ENCODE measurements at places on chromosomes 6 and 20. TPM values are rescaled to one million over a fixed set of nuclear protein-coding genes. Genes with fewer than 3 reads are reported as not detected.

GABRR2 gene
- total RNA-seq = 0.26 TPM

SNAP25 gene
- 4.5 TPM for total RNA-seq

KCNS1 gene
- 0.50 TPM for total RNA-seq

LINC00237 gene
- not detected for total RNA-seq

DNA sequence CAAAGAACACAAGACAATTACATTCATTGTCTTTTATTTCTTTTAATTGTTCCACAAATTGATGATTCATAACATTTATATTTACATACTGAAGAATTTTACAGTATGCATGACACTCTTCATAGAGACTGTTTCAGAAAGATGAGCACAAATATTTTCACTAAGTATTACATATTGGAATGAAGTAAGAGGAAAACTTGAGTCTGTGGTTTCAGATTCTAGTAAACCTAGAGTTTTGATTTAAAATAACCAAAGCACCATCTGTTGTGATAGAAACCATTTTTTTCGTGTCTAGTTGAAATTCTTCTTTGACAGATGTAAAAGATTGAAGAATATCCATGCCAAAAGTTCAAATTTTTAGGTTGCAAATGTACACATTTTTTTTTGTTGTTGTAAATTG lies 32.1 kb upstream of the OPN5 start:
- H3K4me1 ChIP-seq = no peaks in the 10 kb centered on the region
- H3K36me3 ChIP-seq = no peaks in the 10 kb centered on the region
- no peaks in the 10 kb centered on the region for H3K27me3 ChIP-seq
- no peak overlapping the region for H3K4me3 ChIP-seq

DNA sequence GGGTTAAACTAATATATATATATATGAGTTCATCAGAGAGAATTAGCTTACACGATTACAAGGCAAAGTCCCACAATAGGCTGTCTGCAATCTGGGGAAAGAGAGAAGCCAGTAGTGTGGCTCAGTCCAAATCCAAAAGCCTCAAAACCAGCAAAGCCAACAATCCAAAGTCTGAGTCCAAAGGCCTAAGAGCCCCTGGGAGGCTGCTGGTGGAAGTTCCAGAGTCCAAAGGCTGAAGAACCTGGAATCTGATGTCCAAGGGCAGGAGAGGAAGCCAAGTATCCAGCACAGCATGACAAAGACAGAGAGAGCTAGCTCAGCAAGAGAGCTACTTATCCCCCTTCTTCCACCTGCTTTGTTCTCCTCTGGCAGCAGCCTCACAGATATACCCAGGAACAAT lies 274.7 kb upstream of the ID4 start:
- no peak overlapping the region for H3K27ac ChIP-seq
- H3K27me3 ChIP-seq = no peaks in the 10 kb centered on the region
- no peak for DNase-seq
- no peaks in the 10 kb centered on the region for H3K4me1 ChIP-seq

- no peak overlapping the region for H3K27ac ChIP-seq
- no peak overlapping the region for H3K4me3 ChIP-seq
These were observed 26.4 kb downstream of the GPX5 start for GRCh38 chr6:28551891-28552666.

DNA sequence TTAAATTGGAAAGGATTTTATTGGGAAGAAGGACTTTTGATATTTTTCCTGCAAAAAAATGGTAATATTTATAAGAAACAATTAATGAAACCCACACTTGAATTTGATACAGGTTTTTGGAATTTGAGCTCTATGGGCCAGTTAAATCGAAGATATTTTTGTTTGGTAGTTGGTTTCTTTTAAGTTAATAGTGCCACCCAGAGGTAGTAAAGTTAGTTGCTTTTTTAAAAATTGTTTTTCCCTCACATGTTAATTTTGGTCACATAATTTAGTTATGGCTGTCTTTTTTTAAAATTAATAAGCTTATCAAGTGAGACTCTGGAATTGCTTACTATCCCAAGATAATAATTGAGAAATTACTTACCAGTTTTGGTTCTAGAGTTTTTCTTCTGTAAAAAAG lies 7.1 kb downstream of the PRIM2 start:
- H3K36me3 ChIP-seq = peaks cover 9% of the 10 kb centered on the region
- no peaks in the 10 kb centered on the region for H3K27me3 ChIP-seq
- H3K27ac ChIP-seq = no peak overlapping the region
- DNase-seq = peak; percentile 60
- peaks cover 2% of the 10 kb centered on the region for H3K4me1 ChIP-seq

All from fibroblast of lung (primary cell).